ENCODE measurements at places on chromosomes 4 and X.

- no peak for DNase-seq
Measured at GRCh38 chr4:175998782-175999181, 66.9 kb upstream of the WDR17 start.

GRCh38 chrX:79182616-79183015 is 38.1 kb downstream of the GPR174 start:
- no peak for DNase-seq

DNA sequence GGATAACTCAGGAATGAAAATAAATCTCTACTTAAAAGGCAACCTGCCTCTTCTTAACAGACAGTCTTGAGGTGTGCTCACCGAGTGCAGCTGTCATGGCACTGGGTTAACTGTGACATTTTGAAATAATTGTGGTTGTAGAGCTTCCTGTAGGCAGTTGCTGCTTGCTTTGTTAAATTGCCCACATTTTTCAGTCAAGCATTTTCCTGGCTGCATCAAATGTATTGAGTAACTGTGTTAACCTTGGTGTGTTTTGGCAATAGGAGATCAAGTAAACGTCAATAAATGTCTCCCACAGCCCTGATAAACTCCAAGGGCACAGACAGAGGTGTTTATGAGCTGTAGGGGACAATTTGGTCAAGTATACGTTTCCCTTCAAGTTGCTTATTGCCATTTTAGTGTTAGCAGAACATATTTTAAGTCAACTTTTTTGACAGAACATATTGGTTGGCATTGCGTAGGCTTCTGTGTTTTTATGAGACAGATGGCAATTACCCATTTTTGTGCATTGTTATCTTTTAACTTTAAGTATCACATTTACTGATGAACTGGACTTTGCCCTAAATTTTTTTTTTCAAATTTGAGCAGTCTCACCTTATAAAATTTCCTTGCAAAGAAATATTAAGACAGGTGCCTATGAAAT is 527.4 kb downstream of the C4orf33 start:
- no peak for DNase-seq

GRCh38 chr4:64095398-64095797 is 313.9 kb downstream of the TECRL start:
- no peak for DNase-seq

DNA sequence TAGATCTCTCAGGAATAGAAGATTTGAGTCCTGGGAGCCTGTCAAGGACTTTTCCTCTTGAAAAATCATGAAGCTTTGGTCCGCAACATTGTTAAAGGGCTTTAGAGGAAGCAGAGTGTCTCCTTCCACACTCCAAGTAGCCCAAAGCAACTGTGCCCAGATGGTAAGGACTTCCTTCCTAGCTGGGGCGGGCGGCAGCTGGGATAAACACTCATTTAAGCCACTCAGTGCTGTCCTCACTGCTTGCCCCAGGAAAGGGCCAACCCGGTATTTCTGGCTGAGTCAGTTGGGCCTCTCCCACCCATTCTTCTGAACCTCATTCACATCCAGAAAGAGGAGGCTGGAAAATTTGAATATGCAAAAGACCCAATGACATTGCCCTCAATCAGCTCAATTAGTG is 144.3 kb downstream of the CHIC2 start:
- peak; percentile 48 for DNase-seq

GRCh38 chrX:108117988-108118387 is 26.4 kb downstream of the ATG4A start:
- DNase-seq, result no peak

DNA sequence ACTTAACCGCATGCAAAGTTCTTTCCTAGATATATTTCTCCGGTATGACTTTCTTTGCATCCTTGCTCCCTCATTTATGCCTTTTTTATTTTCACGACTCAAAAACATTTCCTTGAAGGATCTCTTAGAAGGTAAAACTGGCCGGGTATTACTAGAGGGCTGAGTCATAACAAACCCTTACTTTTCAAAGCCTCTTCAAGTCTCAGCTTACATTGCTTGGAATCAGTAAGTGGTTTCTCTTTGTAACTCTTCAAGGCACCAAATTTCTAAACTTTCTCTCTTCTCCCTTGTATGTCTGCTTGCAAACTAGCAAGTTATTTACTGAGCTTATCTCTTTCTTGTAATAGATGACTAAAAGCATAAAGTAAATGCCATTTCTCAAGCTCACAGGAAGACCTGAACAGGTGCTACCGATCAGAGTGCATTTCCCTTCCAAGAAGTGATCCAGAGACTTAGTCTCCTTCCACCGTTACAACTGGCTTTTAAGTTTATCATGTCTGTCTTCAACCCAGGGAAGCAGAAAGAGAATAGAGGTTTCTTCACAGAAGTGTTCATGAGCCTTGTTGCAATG is 75.5 kb downstream of the ANXA10 start:
- DNase-seq, result no peak

GRCh38 chrX:100883654-100884053 is 9.5 kb upstream of the NOX1 start:
- no peak for DNase-seq

GRCh38 chrX:53479301-53479700 is 45.1 kb upstream of the HSD17B10 start:
- no peak for DNase-seq

GRCh38 chr4:79048878-79049277 is 109.6 kb upstream of the PAQR3 start:
- no peak for DNase-seq

DNA sequence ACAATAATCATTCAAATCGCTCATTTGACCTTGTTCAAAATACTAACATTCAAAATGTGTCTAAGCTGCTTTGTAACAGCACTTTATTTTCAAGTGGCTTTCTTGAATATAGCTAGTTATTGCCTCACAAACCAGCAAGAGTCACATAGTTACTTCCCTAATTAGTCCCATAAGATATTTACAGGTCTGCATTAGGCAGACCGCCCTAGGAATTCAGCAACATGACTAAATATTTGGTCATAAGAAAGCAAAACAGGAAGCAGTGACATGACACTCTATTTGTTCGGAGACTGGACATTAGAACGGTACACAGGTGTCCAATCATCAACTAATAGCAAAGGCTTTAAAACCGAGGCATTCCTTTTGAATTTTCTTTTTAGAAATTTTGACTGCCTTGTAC is 262.0 kb downstream of the COL25A1 start:
- DNase-seq, result peak; percentile 19
